ENCODE measurements at places on chromosomes 7 and 10.

- DNase-seq: no peak
- no peak overlapping the region for H3K4me3 ChIP-seq
- no peaks in the 10 kb centered on the region for H3K27me3 ChIP-seq
- no peaks in the 10 kb centered on the region for H3K4me1 ChIP-seq
Measured at GRCh38 chr7:77289387-77289786, 89.8 kb upstream of the FGL2 start.

DNA sequence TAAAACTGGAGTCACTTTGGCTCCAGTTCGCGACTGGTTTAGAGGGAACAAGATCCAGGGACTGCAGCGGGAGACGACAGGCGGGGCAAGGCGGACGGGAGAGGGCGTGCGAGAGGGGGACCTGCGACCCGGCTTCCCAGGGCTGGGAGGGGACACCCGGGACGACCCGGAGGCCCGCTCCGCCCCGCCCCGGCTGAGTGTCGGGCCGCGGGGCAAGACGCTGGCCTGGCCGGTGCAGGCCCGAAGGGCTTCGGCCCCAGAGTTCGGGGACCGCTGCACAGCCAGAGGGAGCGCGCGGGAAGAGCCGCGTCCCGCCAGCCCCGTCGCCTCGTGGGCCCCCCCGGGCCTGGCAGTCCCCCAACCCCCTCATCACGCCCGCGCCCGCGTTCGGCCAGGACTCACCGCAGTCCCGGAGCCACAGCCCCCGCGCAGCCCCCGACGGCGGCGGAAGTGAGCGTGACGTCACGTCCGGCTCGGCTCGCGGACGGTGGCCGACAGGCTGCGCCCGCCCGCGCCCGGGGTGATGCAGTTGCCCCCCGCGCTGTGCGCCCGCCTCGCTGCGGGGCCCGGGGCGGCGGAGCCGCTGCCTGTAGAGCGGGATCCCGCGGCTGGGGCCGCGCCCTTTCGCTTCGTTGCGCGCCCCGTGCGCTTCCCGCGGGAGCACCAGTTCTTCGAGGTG is at the start of the genes TUBGCP2 and ZNF511:
Gene TUBGCP2, minus strand, starts transcription at position 452 of the 679 bp plus-strand sequence. CDS start 5,931 bp downstream, outside the sequence.
Gene ZNF511, plus strand, starts transcription at position 494 of the 679 bp plus-strand sequence. Its CDS starts 30 bp downstream, at position 524.
- peak; percentile 79 for DNase-seq
- no peaks in the 10 kb centered on the region for H3K27me3 ChIP-seq
- H3K27ac ChIP-seq: peak within 1 kb of the TSS; percentile 98
- H3K4me3 ChIP-seq: peak within 1 kb of the TSS; percentile 76
- H3K36me3 ChIP-seq: no peaks in the 10 kb centered on the region
- H3K4me1 ChIP-seq: peaks cover 36% of the 10 kb centered on the region

DNA sequence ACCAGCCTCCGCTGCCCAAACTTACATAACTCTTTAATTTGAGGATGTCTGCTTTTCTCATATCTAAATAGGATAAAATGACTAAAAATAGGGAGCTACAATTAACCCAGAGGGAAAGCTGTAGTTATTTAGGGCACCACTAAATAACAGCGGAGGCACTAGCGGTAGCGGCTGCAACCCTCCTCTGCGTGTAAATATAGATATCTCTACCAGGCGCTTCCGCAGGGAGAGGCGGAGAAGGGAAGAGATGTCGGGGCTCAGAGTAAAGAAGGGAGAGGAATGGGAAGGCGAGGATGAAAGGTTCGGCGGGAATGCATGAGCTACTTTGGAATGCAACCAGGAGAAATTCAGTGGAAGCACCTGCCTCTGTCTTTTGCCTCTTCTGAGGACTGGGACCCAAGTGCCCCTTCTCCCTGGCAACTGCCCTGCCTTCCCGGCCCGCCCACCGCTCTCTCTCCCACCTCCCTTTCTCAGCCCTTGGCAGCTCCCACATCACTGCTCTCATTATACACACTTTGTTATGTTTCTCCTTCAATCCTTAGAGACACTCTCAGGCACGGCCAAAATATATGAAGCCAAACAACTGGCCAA is 698.3 kb downstream of the PARD3 start:
- no peak overlapping the region for H3K4me3 ChIP-seq
- H3K27me3 ChIP-seq: no peaks in the 10 kb centered on the region
- H3K4me1 ChIP-seq: no peaks in the 10 kb centered on the region
- DNase-seq: no peak

DNA sequence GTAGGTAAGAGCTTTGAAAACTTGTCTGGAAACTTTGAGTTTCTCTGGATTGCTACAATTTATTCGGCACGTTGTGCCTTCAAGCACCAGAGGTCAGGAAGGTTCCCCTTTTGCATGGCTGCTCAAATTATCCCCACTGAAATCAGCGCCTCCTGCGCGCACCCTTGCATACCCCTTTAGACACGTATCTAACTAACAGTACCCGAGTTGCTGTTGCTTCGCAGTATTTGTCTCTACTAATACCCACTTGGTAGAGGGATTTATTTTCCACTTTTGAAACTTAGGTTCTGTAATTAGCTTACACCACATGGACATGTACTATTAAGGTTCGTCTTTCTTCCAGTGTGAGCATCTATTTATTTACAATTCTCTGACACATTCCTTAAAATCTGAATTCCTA is 1.6 kb downstream of the MEOX2 start:
- H3K4me1 ChIP-seq: peaks cover 26% of the 10 kb centered on the region
- no peak overlapping the region for H3K4me3 ChIP-seq
- no peaks in the 10 kb centered on the region for H3K36me3 ChIP-seq
- DNase-seq: no peak
- peak overlapping the region; percentile 65 for H3K27ac ChIP-seq
- peaks cover 15% of the 10 kb centered on the region for H3K27me3 ChIP-seq

DNA sequence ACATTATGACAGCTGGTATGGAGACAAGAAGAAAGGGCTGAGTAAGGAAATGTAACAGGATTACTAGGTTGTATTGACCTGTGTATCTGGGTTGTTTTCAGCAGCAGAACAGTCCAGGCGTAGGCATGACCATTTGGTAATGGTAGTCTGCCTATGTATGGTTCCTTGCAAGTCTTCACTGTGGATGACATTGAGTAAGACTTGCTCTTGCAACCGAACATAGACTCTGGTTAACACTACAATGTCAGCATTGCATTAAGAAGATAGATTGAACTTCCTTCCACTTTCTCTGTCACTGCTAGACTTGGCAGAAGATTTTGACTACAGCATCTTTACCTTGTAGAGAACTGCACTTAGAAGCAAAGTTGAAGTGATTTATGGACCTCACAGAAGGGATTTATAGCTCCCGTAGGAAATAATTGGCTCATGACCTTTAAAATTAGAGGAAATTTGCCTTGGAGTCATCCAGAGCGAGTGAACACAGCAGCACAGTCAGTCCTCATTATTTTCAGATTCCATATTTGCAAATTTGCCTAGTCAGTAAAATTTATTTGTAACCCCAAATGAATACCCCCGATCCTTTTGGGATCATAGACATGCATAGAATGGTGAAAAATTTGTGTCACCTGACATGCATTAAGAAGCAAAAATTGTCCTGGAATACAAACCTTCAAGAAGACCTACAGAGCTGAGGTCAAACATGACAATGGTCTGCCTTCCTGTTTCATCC is 79.6 kb upstream of the STRIP2 start:
- no peaks in the 10 kb centered on the region for H3K27me3 ChIP-seq
- no peak for DNase-seq
- H3K4me3 ChIP-seq: no peak overlapping the region
- no peak overlapping the region for H3K27ac ChIP-seq
- no peaks in the 10 kb centered on the region for H3K4me1 ChIP-seq
- H3K36me3 ChIP-seq: no peaks in the 10 kb centered on the region
